Forelimb muscle (tissue), 1 donor: ENCODE measurements at places on chromosomes 3 and 15. TPM values are rescaled to one million over a fixed set of nuclear protein-coding genes. Genes with fewer than 3 reads are reported as not detected.

Gene SLC24A5
- not detected for polyA plus RNA-seq

Gene STX19
- polyA plus RNA-seq: 0.11 TPM

Gene TICRR
- 4.1 TPM for polyA plus RNA-seq

Gene TLE3
- polyA plus RNA-seq: 21.7 TPM

Gene MASP1
- 9.6 TPM for polyA plus RNA-seq

Gene CHRNB4
- 0.18 TPM for polyA plus RNA-seq

Gene CCR9
- polyA plus RNA-seq: not detected

Gene HRG
- not detected for polyA plus RNA-seq

Gene GNAT1
- not detected for polyA plus RNA-seq

Gene PLXND1
- polyA plus RNA-seq: 110 TPM

Gene PRICKLE2
- polyA plus RNA-seq: 6.9 TPM

Gene BLM
- polyA plus RNA-seq: 4.8 TPM

Gene HYAL1
- polyA plus RNA-seq: 1.7 TPM

Gene SLITRK3
- 0.33 TPM for polyA plus RNA-seq

Gene HTR3E
- not detected for polyA plus RNA-seq

Gene CAMKV
- 0.13 TPM for polyA plus RNA-seq

Gene SKOR1
- polyA plus RNA-seq: 0.47 TPM

Gene VWA5B2
- 0.40 TPM for polyA plus RNA-seq

Gene ACAN
- polyA plus RNA-seq: 4.1 TPM

Gene SCAANT1
- polyA plus RNA-seq: 1.0 TPM

Gene ACKR4
- 1.6 TPM for polyA plus RNA-seq

Gene HCLS1
- polyA plus RNA-seq: 6.3 TPM

Gene ZSCAN2
- 11.7 TPM for polyA plus RNA-seq

Gene C3orf20
- 0.11 TPM for polyA plus RNA-seq

Gene IDH3A
- 40.6 TPM for polyA plus RNA-seq

Gene MST1R
- polyA plus RNA-seq: 2.4 TPM

Gene SLC28A2
- polyA plus RNA-seq: 0.13 TPM

Gene LIPH
- polyA plus RNA-seq: 0.27 TPM

Gene C2CD4B
- polyA plus RNA-seq: 1.8 TPM

Gene THRB
- polyA plus RNA-seq: 1.1 TPM

Gene PPP2R3A
- 66.8 TPM for polyA plus RNA-seq
